ENCODE measurements at places on chromosomes 4 and X.
A peak's percentile ranks its signal among the peaks of the same experiment; 100 is the strongest.

DNA sequence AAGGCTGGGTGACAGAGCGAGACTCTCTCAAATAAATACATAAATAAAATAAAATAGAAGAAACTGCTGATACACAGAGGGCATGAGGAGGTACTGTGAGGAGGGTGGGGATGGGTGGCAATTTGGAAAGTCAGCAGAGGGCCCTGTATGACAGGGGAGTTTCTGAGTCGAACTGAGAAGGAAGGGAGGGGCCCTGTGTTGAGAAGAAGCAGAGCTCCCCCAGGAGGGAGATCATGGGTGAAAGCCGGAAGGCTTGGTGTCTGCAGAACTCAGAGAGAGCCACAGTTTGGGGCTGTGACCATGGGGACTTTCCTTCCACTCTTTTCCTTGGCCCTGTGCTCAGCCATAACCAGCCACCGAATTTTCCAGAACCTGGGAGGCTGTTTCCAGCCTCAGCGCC is 24.8 kb upstream of the AFAP1 start:
- DNase-seq, result peak; percentile 71

DNA sequence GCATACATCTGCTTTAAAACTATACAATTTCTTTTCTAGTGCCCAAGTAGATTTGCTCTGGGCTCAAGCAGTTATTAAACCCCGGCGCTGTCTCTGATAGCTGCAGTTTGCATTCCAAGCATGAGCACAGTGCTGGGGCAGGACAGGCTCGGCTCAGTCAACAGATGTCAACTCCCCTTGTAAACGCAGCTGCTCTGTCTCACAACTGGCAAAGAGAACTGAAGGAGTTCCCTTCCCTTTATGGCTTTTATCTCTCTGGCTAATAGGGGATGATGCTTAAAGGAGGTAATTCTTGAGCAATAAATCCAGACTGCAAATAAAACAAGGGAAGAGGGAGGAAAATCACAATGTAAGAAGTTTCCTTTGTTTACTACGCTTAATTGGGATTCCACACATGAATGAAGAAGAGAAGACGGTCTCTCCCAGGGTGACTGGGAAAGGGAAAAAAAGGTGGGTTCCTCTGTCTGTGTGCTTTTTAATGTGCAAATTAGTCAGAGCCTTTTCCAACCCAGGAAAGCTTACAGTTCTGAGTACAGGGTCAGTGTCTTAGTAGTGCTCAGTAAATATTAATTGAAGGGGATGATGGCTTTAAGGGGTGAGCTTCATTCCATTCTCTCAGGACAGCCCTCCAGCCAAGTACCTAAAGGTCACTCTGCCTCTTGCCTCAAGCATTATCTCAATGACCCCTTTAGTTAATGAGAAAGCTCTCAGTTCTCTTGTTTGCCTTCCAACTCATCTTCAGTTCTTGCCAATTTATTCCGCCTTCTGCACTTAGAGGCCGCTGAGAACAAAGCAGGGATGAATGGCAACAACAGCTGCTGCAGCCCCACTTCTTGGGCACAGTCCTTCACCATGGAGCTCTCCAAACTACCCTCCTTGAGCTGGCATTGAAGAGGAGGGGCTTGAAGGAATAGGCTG is 155.7 kb upstream of the JADE1 start:
- DNase-seq, result no peak

- DNase-seq, result peak; percentile 32
These were observed 61.1 kb downstream of the FBXO8 start for GRCh38 chr4:174222266-174222872.

GRCh38 chrX:123909523-123909922 is 49.7 kb downstream of the XIAP start:
- DNase-seq, result no peak

DNA sequence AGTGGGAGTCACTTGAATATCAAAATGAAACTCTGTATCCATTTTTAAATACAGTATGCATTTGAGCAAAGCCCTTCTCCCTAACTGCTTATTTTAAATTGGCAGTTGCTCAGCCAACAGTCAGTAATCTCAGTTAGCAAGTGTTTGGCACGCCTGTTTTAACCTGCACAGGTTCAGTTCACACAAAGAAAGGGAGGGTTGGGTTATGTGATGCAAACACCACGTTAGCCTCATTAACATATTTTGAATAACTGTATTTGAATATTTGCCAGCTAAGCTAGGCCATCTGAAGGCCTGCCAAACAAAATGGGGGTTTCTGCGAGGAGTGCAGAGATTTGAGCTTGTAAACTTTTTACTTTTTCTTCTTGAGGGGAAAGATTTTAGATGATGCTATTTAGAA is 19.8 kb downstream of the GAB1 start:
- no peak for DNase-seq

DNA sequence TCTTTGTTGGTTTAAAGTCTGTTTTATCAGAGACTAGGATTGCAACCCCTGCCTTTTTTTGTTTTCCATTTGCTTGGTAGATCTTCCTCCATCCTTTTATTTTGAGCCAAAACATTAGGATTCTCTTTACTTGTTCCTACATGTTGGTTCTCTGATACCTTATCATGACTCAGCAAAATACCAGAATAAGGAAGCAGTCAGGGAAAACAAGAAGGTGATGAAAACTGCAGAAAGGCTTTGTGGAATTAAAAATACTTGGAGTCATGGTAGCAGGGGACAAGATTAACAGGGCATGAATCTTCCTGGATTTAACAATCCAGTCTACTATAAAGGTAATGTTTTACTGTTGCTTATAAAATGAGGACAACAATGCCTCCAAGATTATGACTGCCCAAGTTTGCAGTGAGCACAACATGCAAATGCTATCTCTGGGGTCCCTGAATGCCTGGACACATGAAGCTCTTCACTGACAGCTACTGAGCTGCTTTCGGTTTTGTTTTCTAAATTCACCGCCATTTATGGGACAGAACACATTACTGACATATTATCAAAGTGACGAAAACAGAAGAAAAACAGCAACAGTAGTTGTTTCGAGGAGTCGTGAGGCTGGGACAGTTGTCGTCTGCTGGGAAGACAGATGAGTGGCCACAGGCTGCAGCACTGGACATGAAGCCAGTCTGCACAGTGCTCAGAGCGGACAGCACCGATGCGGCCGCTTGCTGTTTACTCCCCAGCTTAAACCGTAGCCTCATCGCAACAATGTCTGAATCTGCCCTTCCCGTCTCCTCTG is 174.5 kb upstream of the DKK2 start:
- DNase-seq, result no peak

DNA sequence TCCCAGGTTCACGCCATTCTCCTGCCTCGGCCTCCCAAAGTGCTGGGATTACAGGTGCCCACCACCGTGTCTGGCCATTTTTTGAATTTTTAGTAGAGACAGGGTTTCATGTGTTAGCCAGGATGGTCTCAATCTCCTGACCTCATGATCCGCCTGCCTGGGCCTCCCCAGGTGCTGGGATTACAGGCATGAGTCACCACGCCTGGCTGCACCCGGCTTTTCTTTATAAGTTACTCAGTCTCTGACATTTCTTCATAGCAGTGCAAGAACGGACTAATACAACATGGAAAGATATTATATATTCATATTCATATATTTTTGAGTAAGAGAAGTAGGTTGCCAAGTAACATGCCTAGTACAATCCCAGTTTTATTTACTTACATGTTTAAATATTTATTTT is 22.9 kb downstream of the SHROOM3 start:
- DNase-seq, result no peak

DNA sequence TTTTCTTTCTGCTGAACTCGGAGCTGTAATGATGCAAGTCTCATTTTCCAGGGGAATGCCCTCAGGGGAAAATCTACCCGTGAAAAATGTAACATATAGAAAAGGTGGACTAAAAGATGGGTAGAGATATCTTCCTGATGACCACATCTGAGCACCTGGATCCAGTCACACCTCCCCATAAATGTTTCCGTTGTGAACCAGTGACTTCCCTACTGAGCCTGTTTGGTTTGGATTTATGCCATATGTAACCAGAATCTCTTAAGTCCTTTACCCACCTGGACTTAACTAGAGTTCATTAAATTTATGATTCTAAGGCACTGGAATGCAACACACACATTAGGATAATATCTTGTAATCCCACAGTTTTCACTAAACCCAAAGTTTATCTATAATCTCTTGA is 171.1 kb downstream of the ZNF330 start:
- no peak for DNase-seq

DNA sequence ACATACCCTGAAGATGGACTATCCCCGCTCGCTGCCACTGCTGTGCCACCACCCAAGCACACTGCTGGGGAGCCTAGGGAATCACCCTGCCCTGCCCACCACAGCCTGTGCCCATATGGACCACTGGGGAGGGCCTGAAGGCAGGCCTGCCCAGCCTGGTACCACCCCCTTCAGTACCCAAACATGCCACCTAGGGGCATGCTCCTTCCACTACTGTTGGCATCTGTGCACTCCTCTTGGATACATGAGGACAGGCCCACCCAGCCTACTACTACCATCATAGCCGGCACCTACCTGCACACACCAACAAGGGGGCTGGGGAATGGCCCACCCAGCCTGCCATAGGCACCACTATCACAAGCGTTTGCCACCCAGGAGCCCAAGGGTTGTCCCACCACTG is 30.1 kb upstream of the PRDX4 start:
- DNase-seq, result no peak

- DNase-seq, result no peak
These were observed 8.3 kb upstream of the DLG3 start for GRCh38 chrX:70436343-70436742.

GRCh38 chr4:11821772-11822430 is 393.2 kb upstream of the HS3ST1 start:
- DNase-seq, result no peak

DNA sequence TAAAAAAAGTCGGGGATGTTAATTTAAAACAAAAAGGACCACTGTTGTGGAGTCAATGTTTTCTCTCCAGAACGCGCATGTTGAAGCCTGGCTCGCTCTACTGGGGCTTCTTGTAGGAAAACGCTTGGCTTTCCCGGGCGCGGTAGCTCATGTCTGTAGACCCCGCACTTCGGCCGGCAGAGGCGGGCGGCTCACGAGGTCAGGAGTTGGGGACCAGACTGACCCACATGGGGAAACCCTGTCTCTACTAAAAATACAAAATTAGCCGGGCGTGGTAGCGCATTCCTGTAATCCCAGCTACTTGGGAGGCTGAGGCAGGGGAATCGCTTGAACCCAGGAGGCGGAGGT is 15.6 kb downstream of the NELFA start:
- no peak for DNase-seq

DNA sequence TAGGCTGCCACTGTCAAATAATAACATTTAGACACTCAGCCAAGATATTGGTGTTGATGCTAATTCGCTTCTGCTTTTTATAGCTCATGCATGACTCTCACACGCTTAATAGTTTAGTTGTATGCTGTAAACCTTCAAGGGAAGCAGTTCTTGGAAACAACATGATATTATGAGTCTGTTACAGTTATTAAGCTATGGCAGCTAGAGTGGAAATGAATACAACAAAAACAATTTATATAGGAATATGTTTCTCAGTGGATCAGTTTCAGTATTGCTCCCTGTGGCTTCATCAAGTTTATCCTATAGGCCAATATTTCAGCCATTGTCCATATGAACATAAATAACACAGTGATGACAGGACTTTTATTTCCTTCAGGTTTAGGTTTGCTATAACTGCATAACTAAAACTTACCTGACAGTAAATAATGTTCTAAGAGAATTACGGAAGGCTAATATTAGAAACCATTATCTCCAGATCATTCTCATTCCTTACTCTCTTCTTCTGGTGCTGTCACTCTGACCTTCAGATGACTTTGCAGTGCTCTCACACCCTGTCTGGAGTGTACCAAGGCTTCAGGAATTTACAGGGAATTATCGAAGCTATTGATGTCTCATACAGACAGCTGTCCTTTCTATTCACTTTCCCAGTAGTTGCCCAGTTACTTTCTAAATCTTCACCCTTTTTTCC is 555.0 kb downstream of the ANKRD50 start:
- DNase-seq, result no peak

- peak; percentile 54 for DNase-seq
These were observed 62.7 kb downstream of the GAB1 start for GRCh38 chr4:143399113-143399949.

DNA sequence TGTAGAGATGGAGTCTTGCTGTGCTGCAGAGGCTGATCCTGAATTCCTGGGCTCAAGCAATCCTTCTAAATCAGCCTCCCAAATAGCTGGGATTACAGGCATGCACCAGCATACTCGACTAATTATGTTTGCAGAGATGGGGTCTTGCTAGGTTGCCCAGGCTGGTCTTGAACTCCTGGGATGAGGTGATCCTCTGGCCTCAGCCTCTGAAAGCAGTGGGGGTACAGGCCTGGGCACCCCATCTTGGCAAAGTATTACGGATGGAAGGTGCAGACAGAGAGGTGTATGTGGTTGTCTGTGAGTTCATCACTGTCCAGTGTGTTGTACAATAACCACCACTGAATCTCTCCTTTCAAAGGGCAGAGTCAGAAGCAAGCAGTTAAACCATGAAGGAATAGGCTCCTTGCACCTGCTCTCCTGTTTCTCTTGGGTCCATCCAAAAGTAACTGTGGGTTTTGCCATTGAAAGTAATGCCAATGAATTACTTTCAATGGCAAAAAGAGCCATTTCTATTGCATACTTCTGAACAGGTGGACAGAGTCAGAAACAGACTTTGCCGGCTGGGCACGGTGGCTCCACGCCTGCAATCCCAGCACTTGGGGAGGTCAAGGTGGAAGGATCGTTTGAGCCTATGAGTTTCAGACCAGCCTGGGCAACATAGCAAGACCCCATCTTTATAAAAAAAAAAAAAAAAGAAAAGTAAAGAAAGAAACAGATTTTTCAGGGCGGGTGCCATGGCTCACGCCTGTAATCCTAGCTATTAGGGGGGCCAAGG is 7.0 kb upstream of the AKAP17A start:
- no peak for DNase-seq

DNA sequence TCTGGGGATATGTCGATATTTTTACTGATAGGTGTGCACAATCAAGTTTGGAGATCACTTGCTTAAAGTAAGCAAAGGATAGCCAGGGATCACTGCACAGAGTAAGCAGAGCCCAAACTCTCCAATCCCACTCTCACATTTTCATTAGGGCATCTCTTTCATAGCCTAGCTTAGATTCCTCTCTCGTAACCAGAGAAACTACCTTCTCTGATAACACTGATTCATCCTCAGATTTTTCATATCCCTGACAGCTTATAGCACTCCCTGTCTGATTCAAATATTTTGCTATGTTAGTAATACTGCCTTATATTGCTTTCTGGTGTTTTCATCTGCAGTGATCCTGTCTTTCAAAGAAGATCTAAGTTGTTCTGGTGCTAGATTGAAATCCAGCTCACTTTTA is 123.7 kb downstream of the CBLL2 start:
- DNase-seq, result no peak

GRCh38 chrX:47235691-47236103 is 2.9 kb downstream of the USP11 start:
- no peak for DNase-seq

DNA sequence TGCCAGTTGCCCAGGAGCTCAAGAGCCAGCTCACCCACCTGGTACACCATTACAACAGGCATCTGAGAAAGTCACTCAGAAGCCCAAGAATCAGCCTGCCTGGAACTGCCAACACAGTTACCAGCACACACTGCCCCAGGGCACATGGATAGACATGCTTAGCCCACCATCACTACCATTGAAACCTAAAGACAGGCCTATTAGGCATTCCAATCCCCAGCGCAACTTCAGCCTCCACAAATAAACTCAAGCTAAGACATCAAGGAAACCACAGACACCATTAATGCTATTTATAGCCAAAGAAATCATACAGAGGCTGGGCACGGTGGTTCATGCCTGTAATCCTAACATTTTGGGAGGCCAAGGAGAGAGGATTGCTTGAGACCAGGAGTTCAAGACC is 42.3 kb downstream of the ATRX start:
- no peak for DNase-seq

- no peak for DNase-seq
These were observed 200.3 kb upstream of the BCOR start for GRCh38 chrX:40298069-40298468.

GRCh38 chr4:60344908-60345307 is 855.2 kb upstream of the ADGRL3 start:
- DNase-seq, result no peak
